Stimulated activated CD4-positive, alpha-beta T cell treated with anti-CD3 and anti-CD28 coated beads, Interleukin-2, amount 100 ng/mL, for 48 hours (primary cell): ENCODE measurements at places on chromosomes 2 and 18.

GRCh38 chr2:115389898-115390565 lies 947.6 kb downstream of the DPP10 start:
- DNase-seq: no peak

DNA sequence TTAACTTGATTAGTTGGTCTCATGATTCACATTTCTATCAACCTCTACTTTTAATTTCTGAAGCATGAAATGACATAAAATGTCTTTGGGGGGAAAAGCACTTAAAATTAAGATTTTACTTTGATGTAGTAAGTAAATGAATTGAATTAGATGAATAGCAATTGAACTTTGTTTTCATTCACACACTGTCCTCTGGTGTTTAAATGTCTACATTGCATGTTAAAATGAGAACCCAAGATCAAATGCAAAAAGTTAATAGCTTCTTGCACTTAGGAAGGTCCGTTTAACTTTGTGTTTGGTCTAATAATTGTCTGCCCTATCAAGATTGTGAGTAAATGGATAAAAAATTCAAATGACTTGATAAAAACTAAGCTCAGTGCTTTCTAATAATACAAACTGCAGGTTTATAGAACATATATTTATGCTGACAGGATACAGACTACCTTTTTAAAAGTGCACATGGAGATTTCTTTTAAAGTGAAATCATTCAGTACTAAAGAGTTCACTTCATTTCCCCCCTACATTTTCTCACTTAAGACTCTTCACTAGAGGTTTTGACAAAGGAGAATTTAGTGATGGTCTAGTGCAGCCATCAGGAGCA lies 156.2 kb upstream of the NABP1 start:
- no peak for DNase-seq

GRCh38 chr18:54616220-54616848 lies 25.3 kb downstream of the DYNAP start:
- no peak for DNase-seq

DNA sequence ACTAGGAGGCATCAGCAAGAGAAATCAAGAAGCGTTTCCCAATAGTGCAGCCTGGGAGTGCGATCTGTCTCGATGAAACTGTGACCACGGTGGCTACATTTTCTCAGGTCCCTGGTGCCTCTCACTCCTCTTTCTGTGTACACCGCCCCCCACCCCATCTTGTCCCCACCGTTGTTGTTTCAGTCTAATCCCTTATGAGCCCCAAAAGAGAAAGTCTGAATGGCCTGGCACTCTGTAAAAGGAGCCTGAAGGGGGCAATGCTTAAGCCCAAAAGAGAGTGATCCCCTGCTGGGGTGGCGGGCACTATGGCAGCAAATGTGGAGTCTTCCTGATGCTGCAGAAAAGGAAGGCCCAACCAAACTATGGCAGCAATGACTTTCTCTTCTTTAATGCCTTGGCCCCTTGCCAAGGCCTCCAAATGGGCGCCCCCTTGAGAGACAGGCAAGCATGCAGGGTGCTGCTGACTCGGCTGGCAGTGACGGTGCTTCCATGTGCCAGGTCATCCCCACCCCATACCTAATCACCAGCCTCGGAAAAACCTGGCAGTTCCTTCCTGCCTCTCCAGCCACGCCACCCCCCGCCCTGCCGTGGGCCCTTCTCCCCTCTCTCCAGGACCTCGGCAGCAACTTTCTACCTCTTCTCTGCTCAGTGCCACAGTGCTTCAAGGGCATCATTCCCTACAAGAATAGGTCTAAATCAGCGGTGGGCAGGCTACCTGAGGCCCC lies 123.0 kb downstream of the CYP26B1 start:
- no peak for DNase-seq

DNA sequence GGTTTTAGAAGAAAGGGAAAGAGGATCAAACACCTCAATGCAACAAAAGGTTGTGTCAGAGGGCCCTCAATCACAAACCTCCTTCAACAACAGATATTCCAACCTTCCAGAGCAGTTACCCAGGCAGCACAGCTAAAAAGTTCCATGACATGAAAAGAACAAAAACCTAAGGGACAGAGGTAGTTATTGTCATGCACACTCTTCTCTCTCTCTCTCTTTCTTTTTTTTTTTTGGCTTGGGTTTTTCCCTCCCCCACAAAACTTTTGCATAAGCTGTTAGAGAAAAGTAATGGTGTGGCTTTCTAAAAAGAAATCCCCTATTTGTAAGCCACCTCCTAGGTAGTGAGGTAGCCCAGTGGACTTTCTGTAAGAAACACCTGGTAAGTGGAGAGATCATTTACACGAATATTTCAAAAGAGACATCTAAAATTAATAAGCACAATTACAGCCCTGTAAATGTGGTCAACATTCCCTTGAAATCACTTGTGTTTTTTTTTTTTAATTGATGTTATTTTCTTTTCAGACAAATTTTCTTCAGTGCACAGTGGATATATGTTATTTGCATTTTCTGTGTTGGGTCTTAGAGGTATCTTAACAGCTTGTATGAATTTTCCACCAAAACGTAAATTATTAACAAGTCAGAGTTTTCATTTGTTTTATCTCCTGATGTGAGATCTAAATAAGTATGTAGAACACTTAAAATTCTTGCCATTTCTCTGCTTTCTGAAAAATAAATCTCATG lies 48.4 kb downstream of the ZEB2 start:
- DNase-seq: no peak

- DNase-seq: peak; percentile 33
Measured at GRCh38 chr2:29920130-29920577, 1.2 kb downstream of the ALK start.

- DNase-seq: peak; percentile 42
Measured at GRCh38 chr2:219684721-219685689, 57.6 kb downstream of the SLC4A3 start.

GRCh38 chr2:218079943-218080913 lies 11.2 kb downstream of the RUFY4 start:
- DNase-seq: no peak

DNA sequence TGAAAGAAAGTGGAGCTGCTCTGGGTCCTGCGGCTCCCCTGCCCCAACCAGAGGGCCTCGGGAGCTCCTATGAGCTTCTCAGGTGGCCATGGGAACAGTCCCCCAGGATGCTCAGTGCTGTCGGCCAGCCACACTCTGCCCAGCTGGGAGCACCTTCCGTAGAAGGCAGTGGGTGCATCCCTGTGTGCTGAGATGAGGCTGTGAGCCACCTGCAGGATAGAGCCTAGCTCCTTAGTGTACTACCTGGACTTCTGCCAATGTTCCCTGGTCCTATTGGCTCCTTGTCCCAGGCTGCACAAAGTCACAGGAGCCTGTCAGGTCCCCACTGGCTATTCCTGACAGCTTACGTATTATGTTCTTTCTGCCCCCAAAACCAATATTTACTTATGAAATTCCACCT lies 16.1 kb downstream of the PRELID3A start:
- no peak for DNase-seq

DNA sequence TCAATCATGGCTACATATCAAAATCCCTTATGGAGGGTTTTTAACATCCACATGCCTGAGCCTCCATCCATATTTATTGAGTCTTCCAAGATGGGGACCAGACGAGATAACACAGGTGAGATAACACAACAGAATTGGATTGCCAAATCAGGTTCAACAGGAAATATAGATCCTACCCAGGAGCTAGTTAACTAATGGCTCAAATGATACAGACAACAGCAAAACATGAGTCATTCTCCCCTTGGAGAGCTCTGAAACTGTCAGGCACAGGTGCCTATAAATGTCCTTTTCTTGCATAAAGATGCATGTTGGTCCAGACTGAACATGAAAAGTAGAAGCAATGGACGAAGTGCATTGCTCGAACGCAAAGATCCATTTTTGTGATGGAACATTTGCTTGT lies 202.2 kb downstream of the CDH20 start:
- DNase-seq: no peak

DNA sequence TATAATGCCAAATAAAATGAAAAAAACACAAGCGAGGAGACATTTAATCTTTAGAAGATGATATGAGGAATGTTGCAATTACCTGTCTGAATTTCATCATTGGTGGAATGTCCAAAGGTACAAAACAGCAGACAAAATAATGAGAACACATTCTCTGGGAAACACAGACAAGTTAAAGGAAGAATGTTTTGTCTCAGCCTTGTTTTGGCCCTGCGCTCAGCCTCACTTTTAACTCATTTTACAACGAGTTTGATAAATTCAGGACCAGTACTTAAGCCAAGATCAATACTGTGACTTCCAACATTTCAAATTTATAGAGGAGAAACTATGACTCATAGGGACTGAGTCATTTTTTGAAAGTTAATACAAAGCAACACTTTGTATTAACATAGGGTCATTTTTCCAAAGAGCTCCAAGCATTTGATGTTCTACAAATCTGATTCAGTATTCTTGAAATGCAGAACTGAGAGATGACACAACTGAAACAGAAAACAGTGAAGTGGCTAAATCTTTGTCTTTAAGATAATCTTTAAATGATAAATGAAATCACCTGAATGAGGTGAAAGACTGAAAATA lies 833.2 kb upstream of the CHAC2 start:
- no peak for DNase-seq

- DNase-seq: no peak
Measured at GRCh38 chr2:111957872-111958354, 59.5 kb downstream of the MERTK start.
